Hematopoietic multipotent progenitor cell treated with erythropoietin and hydrocortisone succinate and interleukin-3 and kit ligand, for 17 days (in vitro differentiated cells): ENCODE measurements at places on chromosomes 7 and 10.

- DNase-seq, result no peak
Observed at GRCh38 chr7:146146831-146147486, 30.4 kb downstream of the CNTNAP2 start.

DNA sequence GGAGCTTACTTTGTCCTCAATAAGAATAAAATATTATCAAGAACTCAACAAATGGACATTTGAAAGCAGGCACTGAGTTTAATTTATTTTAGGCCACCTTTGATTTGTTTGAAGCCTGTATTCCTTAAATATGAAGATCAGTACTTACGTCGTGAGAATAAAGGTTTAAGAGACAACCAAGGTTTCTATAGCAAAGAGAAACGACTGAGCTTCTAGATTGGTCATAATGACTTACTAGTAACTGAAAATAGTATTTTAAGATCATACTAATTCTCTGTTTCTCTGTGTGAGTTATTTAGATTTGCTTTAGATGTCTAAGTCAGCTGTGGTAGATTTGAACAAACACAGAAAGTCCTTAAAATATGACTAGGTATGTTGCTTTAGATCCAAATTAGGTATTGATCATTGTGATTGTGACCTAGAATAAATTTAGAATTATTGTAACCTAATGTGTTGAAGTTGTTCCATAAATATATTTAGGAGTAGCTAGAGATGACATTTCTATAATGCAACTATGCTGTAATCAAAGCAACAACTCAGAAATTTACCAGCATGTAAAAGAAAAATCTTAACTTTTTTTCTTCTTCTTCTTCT, 2.4 kb upstream of the GLCCI1 start:
- no peak for DNase-seq

DNA sequence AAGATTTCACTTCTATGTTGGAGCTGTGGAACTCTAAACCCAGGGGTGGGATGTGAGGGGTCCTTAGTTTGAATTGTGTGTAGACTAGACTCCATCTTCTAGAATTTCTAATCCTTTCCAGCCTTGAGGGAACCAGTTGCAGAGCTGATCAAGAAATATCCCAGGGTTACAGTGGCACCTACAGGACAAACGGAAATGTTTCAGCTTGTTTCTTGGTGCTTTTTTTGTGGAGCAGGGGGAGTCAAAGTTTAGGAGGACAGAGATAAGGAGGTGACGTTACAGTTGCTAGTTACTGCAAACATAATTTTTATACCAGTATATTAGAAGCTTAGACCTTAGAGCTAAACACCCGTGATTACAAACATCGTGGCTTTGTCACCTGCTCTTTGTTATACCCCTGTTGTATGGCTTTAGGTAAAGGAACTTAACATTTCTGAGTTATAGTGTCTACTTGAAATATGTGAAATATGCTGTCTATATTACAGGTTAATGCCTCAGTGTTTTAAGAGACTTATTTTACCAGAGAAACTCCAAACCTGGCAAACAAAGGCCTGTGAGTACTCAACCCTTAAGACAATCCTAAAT, 84.5 kb upstream of the DYNC1I1 start:
- no peak for DNase-seq

DNA sequence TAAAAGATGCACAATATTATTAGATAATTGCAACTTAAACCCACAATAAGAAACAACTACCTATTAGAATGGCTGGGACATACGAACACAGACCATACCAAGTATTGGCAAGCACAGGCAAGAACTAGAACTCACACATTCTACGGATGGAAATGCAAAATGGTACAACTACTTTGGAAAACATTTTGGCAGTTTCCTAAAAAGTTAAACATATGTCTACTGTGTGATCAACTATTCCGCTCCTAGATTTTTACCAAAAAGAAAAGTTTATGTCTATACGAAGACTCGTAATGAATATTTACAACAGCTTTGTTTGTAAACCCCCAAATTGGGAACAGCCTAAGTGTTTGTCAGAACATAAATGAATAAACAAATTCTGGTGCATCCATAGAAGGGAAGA, 194.7 kb downstream of the FGFR2 start:
- DNase-seq, result no peak

DNA sequence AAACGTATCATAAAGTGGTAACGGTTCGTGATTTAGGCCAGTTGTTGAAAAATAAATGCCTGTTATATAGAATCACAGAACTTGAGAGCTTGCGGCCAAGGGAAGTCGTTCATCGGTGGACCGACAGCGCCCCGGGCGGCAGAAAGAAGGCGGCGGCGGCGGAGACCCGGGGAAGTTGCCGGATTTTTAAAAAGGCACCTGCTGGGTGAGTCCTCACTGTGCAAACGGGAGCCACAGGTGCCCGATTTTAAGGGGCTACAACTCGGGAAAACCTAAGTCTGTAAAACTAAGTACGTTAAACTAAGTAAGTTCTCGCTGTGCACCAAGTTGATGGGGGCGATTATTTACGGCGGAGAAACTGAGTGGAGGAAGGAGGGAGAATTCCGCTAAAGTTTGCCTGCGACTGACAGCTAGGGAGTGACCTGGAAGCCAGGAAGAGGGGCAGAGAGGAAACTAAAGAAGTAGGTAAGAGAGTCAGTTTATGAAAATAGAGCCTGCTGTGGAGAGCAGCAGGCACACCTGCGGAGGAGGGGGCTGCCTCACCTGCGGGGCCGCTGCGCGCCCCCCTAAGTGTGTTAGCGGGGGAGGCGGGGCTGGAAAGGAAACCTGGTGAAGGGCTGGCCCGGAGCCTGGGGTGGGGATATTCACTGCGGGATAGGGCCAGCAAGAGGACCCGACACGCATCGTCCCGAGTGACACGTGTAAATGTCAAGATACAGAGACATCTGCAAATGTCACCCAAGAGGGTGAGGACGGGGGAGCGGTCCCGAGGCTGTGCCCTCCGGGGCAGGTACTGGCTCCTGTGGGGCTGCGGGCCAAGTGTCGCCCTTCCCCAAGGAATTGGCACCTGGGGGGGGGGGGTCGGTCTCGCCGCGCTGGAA, 996 bp downstream of the ADAM12 start:
- DNase-seq, result no peak

GRCh38 chr7:144410441-144410840, 6.9 kb upstream of the NOBOX start:
- DNase-seq, result no peak

DNA sequence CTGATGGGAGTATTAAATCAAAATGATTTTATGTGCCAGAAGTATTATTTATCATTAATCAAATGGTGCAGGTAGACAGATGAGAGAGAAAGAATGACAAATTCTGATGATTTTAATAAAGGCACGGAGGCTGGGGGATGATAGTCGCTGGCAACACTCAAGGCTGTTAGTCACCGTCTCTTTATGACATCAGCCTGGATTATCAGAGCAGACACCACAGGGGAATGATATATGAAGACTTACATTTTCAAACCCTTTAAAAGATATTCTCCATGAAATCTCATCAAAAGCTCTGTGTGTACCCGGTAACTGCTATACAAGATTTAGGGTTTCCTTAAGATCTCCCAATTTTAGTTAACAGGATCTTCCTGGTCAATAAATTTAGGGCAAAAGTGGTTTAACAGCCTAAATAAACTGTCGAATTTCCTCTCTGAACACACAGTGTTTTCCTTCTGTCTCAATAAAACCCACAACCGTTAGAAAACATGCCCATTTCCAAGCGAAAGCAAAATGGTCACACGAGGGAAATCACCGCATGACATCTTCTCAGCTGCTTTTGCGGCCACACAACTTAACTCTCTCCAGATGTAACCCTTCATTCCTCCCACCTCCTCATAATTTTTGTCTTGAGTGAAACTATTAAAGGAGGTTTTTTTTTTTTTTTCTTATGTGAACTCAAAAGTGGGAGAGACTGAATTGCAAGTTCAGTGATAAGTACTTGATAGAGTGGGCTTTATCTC, 133.2 kb upstream of the FAM171A1 start:
- no peak for DNase-seq

- no peak for DNase-seq
Observed at GRCh38 chr10:72344932-72345331, 9.8 kb downstream of the DNAJB12 start.

DNA sequence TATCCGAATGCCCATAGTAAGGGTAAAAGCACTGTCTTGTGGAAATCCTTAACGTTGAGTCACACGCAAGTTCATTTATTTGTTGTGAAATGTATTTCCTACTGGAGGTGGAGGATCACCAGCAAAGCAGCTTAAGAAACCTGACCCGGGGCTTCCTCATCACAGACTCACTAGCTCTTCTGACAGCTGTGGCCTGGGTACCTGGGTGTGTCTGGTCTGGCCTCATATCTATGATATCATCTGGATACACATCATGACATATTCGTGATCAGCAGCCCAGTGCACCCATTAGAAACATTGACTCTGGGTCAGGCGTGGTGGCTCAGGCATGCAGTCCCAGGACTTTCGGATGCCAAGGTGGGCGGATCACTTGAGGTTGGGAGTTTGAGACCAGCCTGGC, 8.8 kb downstream of the DRGX start:
- no peak for DNase-seq
